ENCODE measurements at places on chromosomes 13 and 19.
A peak's percentile ranks its signal among the peaks of the same experiment; 100 is the strongest.

GRCh38 chr13:21322327-21322965 lies 136.7 kb downstream of the ZDHHC20 start:
- DNase-seq, result no peak
- no peak overlapping the region for H3K27ac ChIP-seq
- H3K36me3 ChIP-seq, result peaks cover 2% of the 10 kb centered on the region
- no peaks in the 10 kb centered on the region for H3K27me3 ChIP-seq

DNA sequence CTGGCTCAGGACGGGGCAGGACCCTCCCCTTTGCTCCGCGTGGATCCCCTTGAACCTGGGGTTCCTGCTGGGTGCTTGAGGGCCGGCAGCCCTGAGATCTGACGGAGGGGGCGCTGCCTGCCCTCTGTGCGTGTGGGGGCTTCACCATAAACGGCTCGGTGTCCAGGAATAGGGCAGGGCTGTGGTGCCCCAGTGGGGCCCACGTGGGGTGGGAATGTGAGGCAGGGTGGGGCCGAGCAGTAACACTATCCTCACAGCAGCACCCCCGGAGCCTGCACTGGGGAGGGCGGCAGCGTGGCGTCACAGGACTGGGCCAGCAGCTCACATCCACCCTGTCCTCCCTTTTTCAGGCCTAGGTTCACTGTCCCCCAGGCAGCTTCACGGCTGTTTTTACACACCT lies 38.0 kb downstream of the GAS6 start:
- H3K4me1 ChIP-seq, result no peaks in the 10 kb centered on the region
- no peaks in the 10 kb centered on the region for H3K36me3 ChIP-seq

DNA sequence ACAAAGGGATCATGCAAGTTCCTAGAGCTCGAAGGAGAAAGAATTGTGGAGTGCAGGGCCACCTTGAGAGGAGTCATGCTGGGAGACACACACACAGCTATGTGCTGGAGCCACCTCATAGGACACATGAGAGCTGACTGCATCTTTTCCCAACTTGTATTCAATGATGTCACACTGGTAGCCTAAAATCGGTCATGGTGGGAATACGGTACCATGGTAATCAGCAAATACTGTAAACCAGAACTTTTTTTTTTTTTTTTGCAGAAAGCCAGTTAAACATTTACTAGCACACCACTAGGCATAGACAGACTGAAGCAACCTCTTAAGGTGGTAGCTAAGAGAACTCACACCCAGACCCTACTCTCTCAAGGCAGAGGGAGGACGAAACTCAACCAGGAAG lies 47.0 kb upstream of the INTS6 start:
- H3K4me3 ChIP-seq, result no peak overlapping the region
- peaks cover 3% of the 10 kb centered on the region for H3K27me3 ChIP-seq
- no peak overlapping the region for H3K27ac ChIP-seq
- DNase-seq, result no peak

GRCh38 chr13:62931853-62932252 lies 1516.2 kb upstream of the PCDH20 start:
- no peaks in the 10 kb centered on the region for H3K27me3 ChIP-seq
- no peak overlapping the region for H3K4me3 ChIP-seq
- no peak overlapping the region for H3K27ac ChIP-seq

- no peak overlapping the region for H3K4me3 ChIP-seq
- no peak for DNase-seq
- no peaks in the 10 kb centered on the region for H3K27me3 ChIP-seq
- H3K36me3 ChIP-seq, result no peaks in the 10 kb centered on the region
- no peak overlapping the region for H3K27ac ChIP-seq
- no peaks in the 10 kb centered on the region for H3K4me1 ChIP-seq
Measured at GRCh38 chr19:29516358-29516725, 9.5 kb upstream of the VSTM2B start.

DNA sequence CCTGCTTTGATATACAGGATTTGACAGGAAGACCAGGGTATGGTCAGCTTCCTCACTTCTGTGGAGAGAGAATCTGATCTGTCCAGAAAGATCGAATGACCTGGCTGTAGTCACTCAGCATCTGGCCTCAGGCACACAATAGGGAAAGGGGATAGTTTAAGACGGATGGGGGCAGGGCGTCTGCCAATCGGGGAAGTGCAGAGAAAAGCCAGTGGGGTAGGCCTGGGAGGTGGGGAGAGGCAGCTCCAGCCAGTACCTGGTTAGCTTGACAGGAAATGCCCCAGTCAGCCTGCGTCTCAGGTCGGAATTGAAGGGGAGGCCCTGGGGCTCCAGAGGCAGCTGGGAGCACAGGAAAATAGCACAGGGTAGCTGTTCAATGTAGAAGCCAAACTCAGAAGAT lies 12.4 kb downstream of the ZNF444 start:
- H3K36me3 ChIP-seq, result peaks cover 1% of the 10 kb centered on the region
- H3K4me3 ChIP-seq, result no peak overlapping the region
- no peaks in the 10 kb centered on the region for H3K4me1 ChIP-seq
- DNase-seq, result no peak
- H3K27me3 ChIP-seq, result no peaks in the 10 kb centered on the region
- H3K27ac ChIP-seq, result no peak overlapping the region

GRCh38 chr19:17125728-17126677 lies 50.4 kb downstream of the MYO9B start:
- peak; percentile 91 for DNase-seq
- H3K4me1 ChIP-seq, result peaks cover 75% of the 10 kb centered on the region
- H3K27ac ChIP-seq, result peak overlapping the region; percentile 97
- H3K27me3 ChIP-seq, result no peaks in the 10 kb centered on the region

DNA sequence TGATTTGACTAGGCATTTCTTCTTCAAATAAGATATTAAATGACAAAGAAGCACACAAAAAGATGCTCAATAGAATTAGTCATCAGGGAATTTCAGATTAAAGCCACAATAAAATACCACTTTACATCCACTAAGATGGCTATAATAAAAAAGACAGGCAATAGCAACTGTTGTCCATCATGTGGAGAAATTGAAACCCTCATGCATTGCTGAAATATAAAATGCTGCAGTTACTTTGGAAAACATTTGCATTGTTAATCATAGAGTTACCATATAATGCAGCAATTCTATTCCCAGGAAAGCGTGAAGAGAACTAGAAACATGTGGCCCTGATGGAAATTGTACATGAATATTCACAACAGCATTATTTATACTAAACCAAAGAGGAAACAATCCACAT lies 605.5 kb upstream of the SLITRK1 start:
- no peaks in the 10 kb centered on the region for H3K27me3 ChIP-seq
- H3K27ac ChIP-seq, result no peak overlapping the region
- no peaks in the 10 kb centered on the region for H3K36me3 ChIP-seq
- no peak overlapping the region for H3K4me3 ChIP-seq

DNA sequence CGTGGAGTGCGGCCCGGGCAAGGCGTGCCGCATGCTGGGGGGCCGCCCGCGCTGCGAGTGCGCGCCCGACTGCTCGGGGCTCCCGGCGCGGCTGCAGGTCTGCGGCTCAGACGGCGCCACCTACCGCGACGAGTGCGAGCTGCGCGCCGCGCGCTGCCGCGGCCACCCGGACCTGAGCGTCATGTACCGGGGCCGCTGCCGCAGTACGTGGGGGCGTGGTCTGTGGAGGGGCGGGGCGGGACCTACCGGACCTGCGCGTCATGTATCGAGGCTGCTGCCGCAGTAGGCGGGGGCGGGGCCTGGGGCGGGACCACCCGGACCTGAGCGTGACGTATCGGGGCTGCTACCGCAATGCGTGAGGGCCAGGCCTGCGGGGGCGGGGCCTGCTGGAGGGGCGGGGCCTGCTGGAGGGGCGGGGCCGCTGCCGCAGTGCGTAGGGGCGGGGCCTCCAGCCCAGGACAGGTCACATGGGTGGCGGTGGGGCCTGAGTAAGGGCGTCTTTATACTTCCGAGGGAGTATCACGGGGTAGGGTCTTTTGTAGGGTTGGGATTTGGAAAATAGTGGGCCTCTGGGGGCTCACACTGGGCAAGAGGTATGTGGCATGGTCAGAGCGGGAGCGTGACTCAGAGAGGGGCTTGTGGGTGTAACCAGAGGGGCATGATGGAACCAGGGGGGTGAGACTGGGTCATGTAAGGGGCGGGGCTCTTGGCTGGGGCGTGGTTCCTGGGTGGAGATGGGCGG lies 4.3 kb downstream of the FSTL3 start:
- H3K4me3 ChIP-seq, result peak overlapping the region; percentile 44
- H3K27ac ChIP-seq, result peak overlapping the region; percentile 92
- no peaks in the 10 kb centered on the region for H3K36me3 ChIP-seq
- H3K27me3 ChIP-seq, result peaks cover 12% of the 10 kb centered on the region

GRCh38 chr13:30638301-30638700 lies 20.6 kb downstream of the USPL1 start:
- no peak for DNase-seq
- no peaks in the 10 kb centered on the region for H3K27me3 ChIP-seq
- H3K27ac ChIP-seq, result no peak overlapping the region
- H3K36me3 ChIP-seq, result peaks cover 50% of the 10 kb centered on the region

DNA sequence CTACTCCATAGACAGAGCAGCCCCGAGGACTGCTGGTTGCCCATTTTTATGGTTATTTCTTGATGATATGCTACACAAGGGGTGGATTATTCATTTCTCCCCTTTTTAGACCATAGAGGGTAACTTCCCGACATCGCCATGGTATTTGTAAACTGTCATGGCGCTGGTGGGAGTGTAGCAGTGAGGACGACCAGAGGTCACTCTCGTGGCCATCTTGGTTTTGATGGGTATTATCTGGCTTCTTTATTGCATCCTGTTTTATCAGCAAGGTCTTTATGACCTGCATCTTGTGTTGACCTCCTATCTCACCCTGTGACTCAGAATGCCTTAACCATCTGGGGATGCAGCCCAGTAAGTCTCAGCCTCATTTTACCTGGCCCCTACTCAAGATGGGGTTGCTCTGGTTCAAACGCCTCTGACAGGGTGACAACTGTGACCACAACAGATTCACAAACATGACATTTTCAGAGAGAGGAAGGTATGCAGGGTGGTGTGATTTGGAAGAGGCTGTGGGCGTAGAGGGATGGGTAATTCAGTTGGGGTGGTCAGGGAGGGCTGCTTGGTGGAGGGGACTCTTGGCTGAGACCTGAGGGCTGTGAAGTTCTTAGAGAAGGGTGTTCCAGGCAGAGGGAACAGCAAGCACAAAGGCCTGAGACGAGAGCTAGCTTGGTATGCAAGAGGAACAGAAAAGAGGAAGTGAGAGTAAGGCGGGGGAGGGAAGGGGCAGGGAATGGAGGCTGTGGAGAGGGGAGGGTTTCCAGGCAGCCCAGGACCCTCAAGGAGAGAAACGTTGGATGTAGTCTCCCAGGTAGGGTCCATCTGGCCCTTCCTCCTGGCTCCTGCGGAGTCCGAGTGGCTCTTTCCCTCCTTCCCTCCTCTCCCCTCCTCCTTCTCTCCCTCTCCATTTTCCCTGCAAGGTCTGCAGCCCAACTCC lies 23.5 kb downstream of the FAM187B start:
- peak; percentile 51 for DNase-seq
- peaks cover 59% of the 10 kb centered on the region for H3K4me1 ChIP-seq
- H3K27me3 ChIP-seq, result no peaks in the 10 kb centered on the region
- H3K27ac ChIP-seq, result peak overlapping the region; percentile 88

DNA sequence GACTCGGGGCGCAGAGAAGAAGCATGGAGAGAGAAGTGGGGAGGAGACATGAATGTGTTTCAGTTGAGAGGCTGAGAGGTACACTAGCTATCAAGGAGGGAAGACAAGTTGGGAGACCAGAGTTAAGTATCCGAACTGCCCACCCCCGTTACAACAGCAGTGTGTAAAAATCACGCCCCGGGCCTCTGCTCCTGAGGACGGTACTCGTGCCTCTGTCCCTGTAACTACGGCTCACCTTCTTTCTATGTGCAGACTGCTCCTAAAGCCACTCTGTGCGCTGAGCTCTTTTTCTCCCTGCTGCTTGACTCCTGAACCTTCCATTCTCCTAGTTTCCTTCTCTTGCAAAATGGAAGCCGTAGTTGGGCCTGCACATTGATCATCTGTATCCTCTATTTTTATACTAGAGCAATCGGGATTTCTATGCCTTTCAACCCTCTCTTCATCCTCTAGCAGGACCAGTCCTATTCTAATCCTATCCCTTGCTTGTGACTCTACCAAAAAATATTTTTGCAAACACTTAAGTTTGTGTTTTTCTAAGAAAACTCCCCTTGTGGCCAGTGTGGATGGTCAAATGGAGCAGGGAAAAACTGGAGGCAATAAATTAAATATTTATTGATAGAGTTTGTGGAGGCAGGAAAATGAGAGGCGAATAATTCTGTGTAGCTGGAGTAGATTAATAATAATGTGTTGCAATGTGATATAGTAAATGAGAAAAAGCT lies 569 bp downstream of the POLR1D start:
- no peaks in the 10 kb centered on the region for H3K27me3 ChIP-seq
- H3K4me3 ChIP-seq, result peak overlapping the region; percentile 51
- peak overlapping the region; percentile 61 for H3K27ac ChIP-seq
- DNase-seq, result no peak
- H3K4me1 ChIP-seq, result peaks cover 27% of the 10 kb centered on the region
- peaks cover 12% of the 10 kb centered on the region for H3K36me3 ChIP-seq

GRCh38 chr13:38514575-38514974 lies 164.9 kb downstream of the UFM1 start:
- H3K4me1 ChIP-seq, result no peaks in the 10 kb centered on the region
- no peaks in the 10 kb centered on the region for H3K36me3 ChIP-seq
- no peak for DNase-seq

- H3K27me3 ChIP-seq, result peaks cover 22% of the 10 kb centered on the region
- H3K4me1 ChIP-seq, result peaks cover 45% of the 10 kb centered on the region
- H3K27ac ChIP-seq, result no peak within 1 kb of the TSS
- peak; percentile 37 for DNase-seq
- no peaks in the 10 kb centered on the region for H3K36me3 ChIP-seq
Measured at GRCh38 chr19:7874076-7874896, at the start of gene PRR36. TSS of gene PRR36 (minus strand) at chr19:7874390. CDS start at chr19:7873689, 701 bp downstream.

GRCh38 chr13:95677564-95678266 lies 776 bp downstream of the DNAJC3 start:
- no peaks in the 10 kb centered on the region for H3K27me3 ChIP-seq
- H3K36me3 ChIP-seq, result no peaks in the 10 kb centered on the region
- peaks cover 12% of the 10 kb centered on the region for H3K4me1 ChIP-seq
- no peak for DNase-seq
- H3K27ac ChIP-seq, result peak overlapping the region; percentile 80
- H3K4me3 ChIP-seq, result peak overlapping the region; percentile 81

DNA sequence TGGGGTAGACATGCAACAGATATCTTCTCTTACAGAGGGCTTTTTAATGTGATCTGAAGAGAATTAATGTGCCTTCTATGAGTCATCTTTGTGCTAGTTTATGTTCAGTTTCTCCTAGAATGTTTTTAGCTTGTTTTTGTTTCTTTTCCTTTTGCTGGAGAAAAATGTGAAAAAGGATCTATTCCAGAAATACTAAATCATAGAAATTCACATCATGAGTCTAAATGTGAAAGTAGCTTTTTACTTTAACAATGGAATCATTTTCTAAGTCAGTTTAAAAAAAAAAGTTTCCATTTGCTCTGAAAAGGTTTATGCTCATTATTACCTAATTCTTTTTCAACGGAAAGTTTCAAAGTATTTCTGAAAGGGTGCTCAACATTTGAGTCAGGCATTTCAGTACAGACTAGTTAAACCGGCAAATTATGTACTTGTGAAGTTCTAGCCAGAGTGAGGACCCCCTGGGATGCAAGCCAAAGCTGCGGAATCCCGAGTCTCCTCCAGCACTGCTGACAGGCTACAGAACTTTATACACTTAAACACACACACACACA lies 72.9 kb downstream of the SPATA13 start:
- no peak overlapping the region for H3K27ac ChIP-seq
- peaks cover 26% of the 10 kb centered on the region for H3K4me1 ChIP-seq
- no peaks in the 10 kb centered on the region for H3K27me3 ChIP-seq
- no peak for DNase-seq
- no peaks in the 10 kb centered on the region for H3K36me3 ChIP-seq

- no peak for DNase-seq
- H3K36me3 ChIP-seq, result no peaks in the 10 kb centered on the region
- no peak overlapping the region for H3K27ac ChIP-seq
- H3K4me1 ChIP-seq, result no peaks in the 10 kb centered on the region
Measured at GRCh38 chr13:49620170-49620621, 8.1 kb upstream of the ARL11 start.

- no peak for DNase-seq
- H3K36me3 ChIP-seq, result no peaks in the 10 kb centered on the region
- H3K27me3 ChIP-seq, result peaks cover 33% of the 10 kb centered on the region
- H3K4me3 ChIP-seq, result no peak overlapping the region
Measured at GRCh38 chr19:41930926-41931592, 2.8 kb upstream of the ERFL start.
